ENCODE measurements at places on chromosomes 4 and X. TPM values are rescaled to one million over a fixed set of nuclear protein-coding genes. Genes with fewer than 3 reads are reported as not detected.

Gene NPY1R
- 0.03 TPM for polyA plus RNA-seq

Gene FTHL17
- polyA plus RNA-seq, result not detected

Gene GPR173
- polyA plus RNA-seq, result 0.26 TPM

Gene LINC00632
- polyA plus RNA-seq, result not detected

Gene RLIM
- 5.9 TPM for polyA plus RNA-seq

Gene DUSP21
- polyA plus RNA-seq, result not detected

Gene KDR
- not detected for polyA plus RNA-seq

Gene ATP1B4
- polyA plus RNA-seq, result not detected

Gene TSPAN6
- 16.2 TPM for polyA plus RNA-seq

Gene PAGE1
- not detected for polyA plus RNA-seq

Gene TEX13C
- not detected for polyA plus RNA-seq

Gene GAGE2A
- not detected for polyA plus RNA-seq

Gene CT45A2
- not detected for polyA plus RNA-seq

Gene RBM47
- polyA plus RNA-seq, result 3.3 TPM

Gene SLC25A5
- 606 TPM for polyA plus RNA-seq

Gene UGT2B15
- not detected for polyA plus RNA-seq

Gene SMIM9
- polyA plus RNA-seq, result not detected

Gene AGA
- polyA plus RNA-seq, result 6.5 TPM

Gene CT83
- not detected for polyA plus RNA-seq

DNA sequence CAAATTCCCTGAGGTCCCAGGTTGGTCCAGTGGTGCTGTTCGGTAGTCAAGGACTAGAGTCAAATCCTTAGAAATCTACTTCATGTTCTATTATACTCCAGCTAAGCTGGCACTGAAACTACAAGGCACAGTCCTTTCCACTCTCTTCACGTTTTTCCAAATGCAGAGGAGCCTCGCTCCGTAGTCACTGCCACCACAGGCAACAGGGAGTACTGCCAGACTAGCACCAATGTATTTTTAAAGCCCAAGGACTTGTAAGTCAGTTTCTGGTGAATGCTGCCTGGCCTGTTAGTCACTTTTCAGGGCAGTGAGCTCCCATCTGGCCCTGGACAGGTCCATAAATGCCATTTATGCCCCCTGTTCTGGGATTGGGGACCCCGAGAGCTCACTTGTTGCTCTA lies 323.5 kb downstream of the FAM47A start:
- no peak for DNase-seq

DNA sequence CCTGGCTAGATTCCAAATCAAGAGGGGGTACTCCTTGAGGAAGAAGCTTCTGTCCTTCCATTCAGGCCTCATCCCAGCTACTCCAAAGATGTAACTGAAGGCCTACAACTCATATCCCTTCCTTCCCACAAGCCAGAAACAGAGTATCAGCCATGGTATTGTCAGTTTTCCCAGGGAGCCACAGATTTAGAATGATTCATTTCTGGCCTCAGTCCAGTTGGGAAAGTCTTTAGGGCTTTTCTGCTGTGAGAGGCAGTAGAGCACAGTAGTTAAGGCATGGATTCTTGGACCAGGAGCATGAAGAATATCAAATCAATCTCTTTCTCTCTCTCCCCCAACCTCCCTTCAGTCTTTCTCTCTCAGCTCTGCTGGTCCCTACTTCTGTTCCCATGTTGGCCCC lies 505.0 kb downstream of the BCOR start:
- DNase-seq, result no peak

GRCh38 chr4:85603437-85604336 lies 128.7 kb downstream of the ARHGAP24 start:
- DNase-seq, result no peak

DNA sequence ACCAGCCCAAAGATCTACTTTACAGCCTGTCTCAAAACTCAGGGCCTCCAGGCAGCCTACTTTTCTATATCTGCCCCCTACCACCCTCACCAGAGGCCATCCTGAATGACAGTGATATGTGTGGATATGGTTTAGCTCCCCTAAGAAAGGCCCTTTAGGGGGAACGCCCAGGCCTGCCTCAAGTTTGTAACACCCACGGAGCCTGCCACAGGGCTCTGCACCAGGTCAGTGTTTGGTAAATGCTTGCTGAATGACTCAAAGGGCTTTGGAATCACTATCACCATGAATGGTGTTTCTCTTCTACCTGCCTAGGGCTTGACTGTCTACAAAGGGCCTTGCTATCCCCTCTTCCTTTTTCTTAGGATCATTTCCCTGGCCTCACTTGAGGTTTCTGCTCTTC lies 11.3 kb upstream of the LONRF3 start:
- DNase-seq, result no peak

GRCh38 chr4:88582493-88582892 lies 9.8 kb upstream of the HERC3 start:
- DNase-seq, result peak; percentile 54

DNA sequence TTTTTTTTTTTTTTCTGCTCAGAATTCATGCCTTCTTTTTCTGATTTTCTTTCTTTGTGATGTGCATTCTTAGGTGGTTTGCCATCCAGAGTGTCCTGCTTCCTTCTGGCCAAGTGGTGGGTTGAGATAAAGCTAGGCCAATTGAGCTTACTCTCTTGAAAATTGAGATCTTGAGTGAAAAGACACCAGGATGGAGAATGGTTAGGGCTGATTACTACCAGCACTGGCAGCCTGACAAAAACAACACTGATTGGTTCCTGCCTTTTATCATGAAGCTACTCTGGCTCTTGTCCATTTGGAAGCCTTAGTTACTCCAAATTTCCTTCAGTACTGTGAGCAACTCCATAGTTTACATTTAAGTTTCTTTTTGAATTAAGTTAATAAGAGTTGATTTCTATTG lies 404.0 kb downstream of the PPARGC1A start:
- DNase-seq, result no peak

GRCh38 chr4:158190718-158191117 lies 17.9 kb upstream of the GASK1B start:
- DNase-seq, result no peak

DNA sequence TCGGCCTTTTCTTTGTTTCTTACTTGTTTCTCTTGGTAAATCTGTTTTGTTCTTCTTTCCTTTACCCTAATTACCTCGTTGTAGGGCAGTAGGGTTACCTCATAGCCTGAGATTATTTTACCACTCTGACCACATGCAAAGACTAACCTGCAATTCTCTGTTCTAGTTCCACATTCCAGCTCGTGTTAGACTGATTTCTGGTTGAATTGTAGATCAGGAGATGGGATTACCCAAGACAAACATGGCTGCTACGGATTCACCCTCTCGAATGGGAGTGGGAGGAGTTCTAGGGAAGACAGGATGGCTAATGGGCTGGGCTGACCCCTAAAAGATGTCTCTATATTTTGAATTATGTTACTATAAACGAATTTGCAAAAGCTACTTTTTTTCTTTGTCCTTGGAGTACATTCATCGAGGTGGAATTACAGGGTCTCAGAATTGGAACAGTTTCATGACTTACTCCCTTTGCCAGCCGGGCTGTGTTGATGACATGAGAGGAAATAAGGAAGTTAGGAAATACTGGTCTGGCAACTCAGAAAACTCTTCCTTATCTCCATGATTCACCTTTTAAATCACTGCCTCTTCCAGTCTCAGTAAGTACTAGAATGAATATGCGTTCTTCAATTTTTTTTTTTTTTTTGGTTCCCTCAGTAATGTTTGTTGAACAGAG lies 36.7 kb upstream of the FBXW7 start:
- DNase-seq, result peak; percentile 87

- DNase-seq, result no peak
Measured at GRCh38 chr4:87151730-87152129, 68.7 kb downstream of the KLHL8 start.

GRCh38 chrX:20523626-20524312 lies 257.1 kb upstream of the RPS6KA3 start:
- DNase-seq, result no peak

DNA sequence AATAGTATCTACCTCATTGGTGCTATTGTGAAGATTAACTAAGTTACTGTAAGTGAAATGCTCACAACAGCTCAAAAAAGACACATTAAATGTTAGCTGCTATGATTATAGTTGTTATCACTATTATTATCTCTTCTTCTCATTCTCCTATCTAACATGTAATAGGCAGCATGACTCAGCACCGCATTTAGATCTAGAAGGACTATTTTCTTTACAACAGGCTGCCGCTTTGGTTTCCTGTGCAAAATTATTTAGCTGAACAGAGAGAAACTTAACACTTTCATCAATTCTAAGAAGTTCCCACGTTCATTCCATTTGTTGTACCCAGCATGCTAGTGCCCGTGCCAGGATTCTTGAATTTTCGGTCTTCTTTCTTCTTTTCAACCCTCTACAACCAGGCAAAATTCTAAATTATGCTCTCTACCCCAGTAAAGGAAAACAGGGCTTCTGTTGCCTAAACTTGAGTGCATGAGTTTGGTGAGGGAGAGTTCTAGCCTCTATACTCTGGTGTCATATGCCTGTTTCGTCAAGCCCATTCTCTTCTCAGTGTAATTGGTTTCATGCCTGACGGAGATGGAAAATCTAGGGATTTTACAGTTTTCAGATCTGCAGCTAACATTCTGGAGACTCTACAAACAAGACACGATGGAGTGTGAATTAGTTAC lies 378.9 kb downstream of the PPP1R2C start:
- no peak for DNase-seq

- no peak for DNase-seq
Measured at GRCh38 chr4:107034996-107035818, 906 bp downstream of the DKK2 start.

GRCh38 chr4:83993774-83994173 lies 457.9 kb downstream of the GPAT3 start:
- DNase-seq, result no peak

GRCh38 chrX:148661035-148661434 lies 160.6 kb downstream of the AFF2 start:
- DNase-seq, result no peak

DNA sequence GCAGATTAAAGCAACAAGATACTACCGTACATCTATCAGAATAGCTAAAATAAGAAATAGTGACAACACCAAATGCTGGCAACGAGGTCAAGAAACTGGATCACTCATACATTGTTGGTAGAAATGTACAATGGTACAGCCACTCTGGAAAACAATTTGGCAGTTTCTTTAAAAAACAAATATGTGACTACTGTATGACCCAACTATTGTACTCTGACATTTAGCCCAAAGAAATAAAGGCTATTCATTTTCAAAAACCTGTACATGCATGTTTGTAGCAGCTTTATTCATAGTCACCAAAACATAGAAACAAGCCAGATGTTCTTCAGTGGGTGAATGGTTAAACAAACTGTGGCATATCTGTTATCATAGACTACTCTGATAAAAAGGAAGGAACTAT lies 8.2 kb downstream of the CLCN3 start:
- DNase-seq, result no peak

- peak; percentile 90 for DNase-seq
Measured at GRCh38 chr4:26197018-26197779, 123.6 kb upstream of the RBPJ start.

DNA sequence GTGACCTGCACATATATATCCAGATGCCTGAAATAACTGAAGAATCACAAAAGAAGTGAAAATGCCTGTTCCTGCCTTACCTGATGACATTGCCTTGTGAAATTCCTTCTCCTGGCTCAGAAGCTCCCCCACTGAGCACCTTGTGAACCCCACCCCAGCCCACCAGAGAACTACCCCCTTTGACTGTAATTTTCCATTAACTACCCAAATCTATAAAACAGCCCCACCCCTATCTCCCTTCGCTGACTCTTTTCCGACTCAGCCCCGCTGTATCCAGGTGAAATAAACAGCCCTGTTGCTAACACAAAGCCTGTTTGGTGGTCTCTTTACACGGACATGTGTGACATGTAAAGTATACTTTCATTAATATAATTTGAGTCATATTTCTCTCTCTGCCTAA lies 320.3 kb upstream of the TECRL start:
- DNase-seq, result no peak

DNA sequence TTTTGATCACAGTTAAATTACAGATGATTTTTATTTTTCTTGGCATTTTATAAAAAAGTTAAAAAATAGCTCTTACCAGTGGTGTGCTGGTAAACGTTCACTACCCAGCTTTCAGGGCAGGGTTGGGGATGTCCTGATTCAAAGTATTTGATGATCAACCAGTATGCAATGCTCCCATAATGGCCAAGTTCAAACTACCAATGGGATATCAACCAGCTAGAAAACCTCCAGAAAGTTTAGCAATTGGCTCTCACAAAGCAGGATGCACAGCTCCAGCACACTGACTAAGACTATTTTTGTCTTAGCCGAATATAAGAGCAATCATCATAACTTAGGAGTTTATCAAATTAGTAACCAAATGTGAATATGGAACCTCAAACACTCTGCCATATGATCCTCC lies 108.0 kb upstream of the PDE5A start:
- no peak for DNase-seq

DNA sequence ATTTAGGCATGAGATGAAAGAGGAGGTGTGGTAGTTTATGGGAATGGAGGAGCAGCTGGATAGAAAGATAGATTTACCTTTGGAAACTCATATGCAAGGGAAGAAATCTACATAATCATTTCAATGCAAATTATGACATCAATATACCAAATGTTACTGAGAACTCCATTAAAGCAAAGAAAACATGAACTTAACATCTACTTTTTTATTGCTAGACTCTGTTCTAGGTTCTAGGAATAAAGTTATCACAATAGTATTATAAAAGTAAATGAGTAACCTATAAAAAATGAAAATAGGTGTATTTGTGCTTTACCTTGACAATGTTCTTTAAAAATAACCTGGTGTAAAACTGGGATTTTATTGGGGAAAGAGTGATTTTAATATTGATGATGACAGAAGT lies 221.6 kb upstream of the SLIT2 start:
- DNase-seq, result no peak

GRCh38 chr4:26131711-26132110 lies 189.1 kb upstream of the RBPJ start:
- DNase-seq, result no peak

- peak; percentile 55 for DNase-seq
Measured at GRCh38 chr4:141425124-141425523, 204.4 kb downstream of the ZNF330 start.

DNA sequence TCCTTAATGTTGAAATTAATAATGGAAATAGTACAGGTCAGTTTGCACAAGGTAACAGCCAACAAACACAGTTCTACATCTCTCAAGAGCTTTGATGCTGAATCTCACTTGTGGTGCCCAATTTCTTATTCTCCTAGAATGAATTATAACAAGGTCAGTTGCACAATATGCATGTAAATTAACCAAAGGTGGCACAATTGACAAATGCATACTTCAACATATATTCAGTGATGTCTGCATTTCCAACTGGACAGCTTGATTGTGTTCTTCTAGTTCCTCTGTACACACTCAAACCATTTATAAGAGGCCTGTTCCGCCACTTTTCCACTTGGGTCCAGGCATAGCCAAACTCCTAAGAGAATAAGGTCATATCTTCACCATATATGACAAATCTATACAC lies 210.3 kb upstream of the EPHA5 start:
- DNase-seq, result peak; percentile 4
